Stimulated activated naive CD8-positive, alpha-beta T cell treated with anti-CD3 and anti-CD28 coated beads, Interleukin-15, amount 100 ng/mL, for 72 hours (primary cell): ENCODE measurements at places on chromosomes 11 and 22.

- DNase-seq: no peak
These were observed 75.3 kb upstream of the CREB3L1 start for GRCh38 chr11:46202149-46202548.

GRCh38 chr11:57560146-57560545, 7.3 kb downstream of the UBE2L6 start:
- DNase-seq: no peak

DNA sequence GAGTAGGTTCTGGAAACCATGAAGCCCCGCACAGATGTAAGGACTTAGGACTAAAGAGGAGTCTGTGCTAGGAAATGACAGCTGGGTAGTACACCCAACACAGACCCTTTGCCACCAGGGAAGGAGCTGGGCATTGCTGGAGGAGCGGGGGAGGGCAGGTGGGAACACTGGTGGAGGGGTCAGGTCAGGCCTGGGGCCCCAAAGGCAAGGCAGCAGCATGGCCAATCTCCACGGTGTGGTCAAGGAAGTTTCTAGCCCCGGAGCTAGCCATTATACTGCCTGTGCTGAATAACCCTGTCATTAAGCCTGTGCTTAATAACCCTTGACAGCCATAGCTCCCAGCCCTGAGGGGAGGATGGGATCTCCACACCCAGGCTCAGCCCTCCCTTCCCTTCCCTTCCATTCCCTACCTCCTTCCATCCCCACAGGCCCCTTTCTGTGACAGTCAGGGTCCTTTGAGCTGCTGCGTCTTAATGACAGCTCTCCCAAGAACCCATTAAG, 2.1 kb downstream of the TMPRSS4 start:
- DNase-seq: no peak

DNA sequence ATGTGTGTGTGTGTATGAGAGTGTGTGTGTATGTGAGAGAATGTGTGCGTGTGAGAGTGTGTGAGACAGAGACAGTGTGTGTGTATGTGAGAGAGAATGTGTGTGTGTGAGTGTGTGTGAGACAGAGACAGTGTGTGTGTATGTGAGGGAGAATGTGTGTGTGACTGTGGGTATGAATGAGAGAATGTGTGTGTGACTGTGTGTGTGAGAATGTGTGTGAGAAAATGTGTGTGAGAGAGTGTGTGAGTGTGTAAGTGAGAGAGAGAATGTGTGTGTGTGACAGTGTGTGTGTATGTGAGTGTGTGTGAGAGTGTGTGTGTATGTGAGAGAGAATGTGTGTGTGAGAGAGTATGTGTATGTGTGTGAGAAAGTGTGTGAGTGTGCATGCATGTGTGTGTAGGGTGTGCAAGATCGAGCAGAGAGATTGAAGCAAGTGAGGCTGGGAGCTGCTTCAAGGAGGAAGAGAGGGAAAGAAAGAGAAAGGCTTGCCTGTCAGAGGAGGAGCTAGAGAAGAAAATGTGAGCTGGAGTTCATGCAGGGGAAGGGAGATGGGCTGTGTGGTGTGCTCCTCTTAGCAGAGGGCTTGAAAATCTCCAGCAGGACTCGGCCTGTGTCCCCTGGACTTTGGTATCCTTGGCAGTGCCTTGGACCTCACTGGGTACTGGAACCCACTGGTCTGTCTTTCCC, 27.7 kb upstream of the TP53I11 start:
- no peak for DNase-seq

- DNase-seq: no peak
These were observed 33.9 kb downstream of the TSPAN4 start for GRCh38 chr11:876545-876944.
